SHP77 (cell line): ENCODE measurements at places on chromosomes 3 and 15.

DNA sequence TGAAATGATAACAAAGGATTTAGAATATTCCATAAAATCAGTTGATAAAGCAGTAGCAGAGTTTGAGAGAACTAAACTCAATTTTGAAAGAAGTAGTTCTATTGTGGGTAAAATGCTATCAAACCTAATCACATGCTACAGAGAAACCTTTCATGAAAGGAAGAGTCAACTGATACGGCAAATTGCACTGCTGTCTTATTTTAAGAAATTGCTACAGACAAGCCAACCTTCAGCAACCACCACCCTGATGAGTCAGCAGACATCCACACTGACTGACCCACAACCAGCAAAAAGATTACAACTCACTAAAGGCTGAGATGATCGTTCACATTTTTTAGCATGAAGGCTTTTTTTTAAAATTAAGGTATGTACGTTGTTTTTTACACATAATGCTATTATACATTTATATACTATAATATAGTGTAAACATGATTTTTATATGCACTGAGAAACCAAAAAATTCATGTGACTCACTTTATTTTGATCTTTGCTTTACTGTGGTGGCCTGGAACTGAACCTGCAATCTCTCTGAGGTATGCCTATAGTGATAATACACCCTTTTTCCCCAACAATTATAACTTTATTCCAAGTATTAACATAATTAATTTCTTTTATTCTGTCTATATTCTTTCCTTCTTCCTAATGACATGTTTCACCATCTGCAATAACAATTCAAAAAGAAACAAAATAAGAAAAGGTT, 109.9 kb downstream of the TBC1D5 start:
- DNase-seq, result no peak

- peak; percentile 6 for DNase-seq
Observed at GRCh38 chr3:9500108-9501050, 53.2 kb downstream of the LHFPL4 start.

GRCh38 chr3:96931119-96931862, 116.9 kb downstream of the EPHA6 start:
- no peak for DNase-seq

- no peak for DNase-seq
Observed at GRCh38 chr3:187689984-187690383, 12.4 kb downstream of the RTP2 start.

- DNase-seq, result no peak
Observed at GRCh38 chr3:122665226-122665786, 15.3 kb upstream of the PARP14 start.

GRCh38 chr3:195899701-195900435, 8.5 kb downstream of the TNK2 start:
- no peak for DNase-seq

DNA sequence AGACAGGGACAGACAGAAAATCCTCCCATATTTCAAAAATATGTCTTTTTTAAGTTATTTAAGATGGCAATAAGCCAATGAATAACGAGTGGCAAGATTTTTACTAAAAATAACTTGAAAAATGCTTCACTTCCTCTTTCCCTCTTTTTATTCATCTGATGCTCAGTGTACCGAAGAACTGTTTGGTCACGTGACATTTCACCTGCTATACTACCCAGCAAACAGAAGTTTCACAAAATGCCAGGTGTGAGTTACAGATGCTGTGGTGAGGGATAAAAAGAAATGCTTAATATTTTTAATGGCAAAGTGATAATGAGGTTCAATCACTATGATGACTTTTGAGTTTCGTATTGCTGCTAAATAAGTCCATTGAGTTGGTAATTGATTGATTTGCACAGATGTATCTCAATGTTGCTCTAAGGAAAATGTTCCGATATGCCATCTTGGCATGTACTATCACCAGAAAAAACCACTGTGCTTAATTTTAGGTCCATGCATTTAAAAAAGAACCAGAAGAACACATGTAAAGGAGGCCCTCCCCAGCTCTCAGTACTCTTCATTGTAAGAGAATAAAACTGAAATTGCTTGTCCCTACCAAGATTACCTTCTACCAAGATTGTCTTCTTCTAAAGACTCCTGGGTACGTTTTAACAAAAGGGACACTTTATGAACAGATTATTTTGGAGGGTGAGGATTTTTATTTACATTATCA, 26.0 kb upstream of the SEC62 start:
- no peak for DNase-seq
